ENCODE measurements at places on chromosomes 2 and 18. TPM values are rescaled to one million over a fixed set of nuclear protein-coding genes. Genes with fewer than 3 reads are reported as not detected.

DNA sequence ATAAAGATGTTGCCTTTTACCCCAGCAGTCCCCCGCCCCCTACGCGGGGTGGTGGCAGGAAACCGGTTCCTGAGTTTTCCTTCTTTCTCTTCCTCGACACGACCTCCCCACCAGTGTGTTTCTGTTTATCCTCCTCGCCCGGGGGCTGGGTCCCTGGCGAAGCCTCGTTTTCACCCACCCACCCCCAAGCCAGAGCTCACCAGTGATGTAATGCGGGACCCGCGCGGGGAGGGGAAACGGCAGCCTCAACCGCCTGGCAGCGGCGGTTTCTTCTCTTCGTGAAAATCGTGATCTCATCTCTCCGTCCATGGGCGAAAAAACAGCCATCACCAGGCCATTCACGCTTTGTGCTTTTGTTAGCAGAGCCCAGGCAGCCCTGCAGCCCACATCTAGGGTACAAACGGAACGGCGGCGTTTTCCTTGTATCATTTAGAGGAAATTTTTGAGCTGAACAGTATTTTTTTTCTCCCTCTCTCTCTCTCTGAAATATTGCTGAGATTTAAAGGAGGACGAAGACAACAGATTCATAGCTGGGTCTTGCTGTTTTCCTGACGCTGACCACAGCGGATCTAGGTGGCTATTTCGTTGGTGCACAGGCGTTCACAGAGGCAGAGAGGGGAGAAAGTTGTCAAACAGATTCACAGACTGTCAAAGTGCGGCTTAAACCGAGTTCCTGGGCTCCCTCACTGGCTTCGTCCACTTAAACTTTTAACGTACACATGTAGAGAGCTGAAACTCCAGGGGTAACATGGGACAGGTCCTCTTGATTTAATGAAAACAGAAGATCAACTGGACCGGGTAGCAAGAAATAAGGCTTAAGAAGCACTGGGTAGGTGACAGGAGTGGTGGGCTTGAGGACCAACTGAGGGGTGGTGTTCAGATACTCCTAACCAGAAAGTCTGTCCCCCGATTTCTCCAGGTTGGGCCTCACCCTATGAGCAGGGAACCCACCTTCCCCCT, 21.9 kb upstream of the PAX3 start:
- no peak for DNase-seq

DNA sequence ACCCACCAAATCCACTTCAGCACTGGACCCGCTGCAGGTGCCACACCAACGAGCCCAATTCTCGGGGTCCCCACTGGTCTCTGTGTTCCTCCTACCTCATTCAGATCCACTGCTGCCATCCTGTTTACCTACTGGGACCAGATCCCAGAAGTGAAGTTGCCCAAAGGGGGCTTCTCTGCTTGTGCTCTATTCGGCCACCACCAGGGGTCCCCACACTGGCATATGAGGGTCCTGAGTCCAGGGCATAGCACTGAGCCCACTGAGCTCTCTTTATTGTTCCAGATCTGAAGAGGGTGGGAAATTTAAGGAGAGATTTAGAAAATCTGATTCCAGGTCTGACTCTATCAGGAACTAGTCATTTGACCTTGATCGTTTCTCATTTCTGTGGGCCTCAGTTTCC, 2.4 kb downstream of the GPR45 start:
- no peak for DNase-seq

- no peak for DNase-seq
Measured at GRCh38 chr18:24603151-24603550, 142.7 kb downstream of the HRH4 start.

DNA sequence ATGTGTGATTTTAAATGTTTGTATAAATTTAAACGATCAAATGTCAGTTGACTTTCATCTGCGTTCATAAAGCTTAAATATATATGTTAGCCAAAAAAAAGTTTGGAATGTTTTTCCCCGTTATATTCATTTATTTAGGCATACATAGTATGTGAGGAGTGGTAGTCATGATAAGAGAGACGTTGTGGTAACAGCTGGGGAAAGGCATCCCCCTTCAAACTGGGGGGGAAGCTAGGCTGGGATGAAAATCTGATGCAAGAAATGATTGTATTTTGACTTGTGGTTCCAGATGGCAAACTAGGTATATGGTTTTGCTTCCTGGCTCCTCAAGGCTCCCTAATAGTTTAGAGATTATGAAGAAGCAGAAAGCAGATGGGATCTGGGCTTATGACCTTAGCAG, 30.1 kb downstream of the ITGA6 start:
- no peak for DNase-seq

GALNT13 gene
- 0.15 TPM for total RNA-seq

RFTN2 gene
- total RNA-seq, result not detected

UCN gene
- 2.3 TPM for total RNA-seq

CCDC178 gene
- not detected for total RNA-seq

Data from activated CD4-positive, alpha-beta T cell treated with anti-CD3 and anti-CD28 coated beads, Interleukin-2, amount 10 ng/mL, durations not matched to agents 7 days and 5 days (primary cell).